ENCODE measurements at places on chromosomes 13 and 19.

- DNase-seq = peak; percentile 58
Observed at GRCh38 chr19:56076498-56076897, 44.6 kb downstream of the ZNF787 start.

- DNase-seq = no peak
Observed at GRCh38 chr13:19519049-19519448, 42.3 kb downstream of the TPTE2 start.

DNA sequence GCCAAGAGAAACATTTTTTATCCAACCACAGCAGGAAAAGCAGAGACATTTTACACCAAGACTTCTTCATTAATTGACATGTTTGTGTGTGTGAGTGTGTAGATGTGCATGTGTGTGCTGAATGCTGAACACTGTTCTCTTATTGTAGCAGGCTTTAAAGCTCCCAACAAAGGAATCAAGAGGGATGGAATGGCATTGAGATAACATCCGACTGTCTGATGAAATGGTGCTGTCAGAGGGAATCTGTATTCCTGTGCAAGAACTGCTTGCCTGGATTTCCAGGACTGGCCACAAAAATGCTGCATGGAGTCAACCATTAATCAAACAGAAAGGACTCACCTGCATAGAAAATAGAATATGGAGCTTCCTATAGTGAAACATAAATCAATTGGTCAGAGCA lies 354.0 kb downstream of the UQCRFS1 start:
- no peak for DNase-seq

GRCh38 chr13:96533408-96533807 lies 443.5 kb downstream of the HS6ST3 start:
- no peak for DNase-seq

DNA sequence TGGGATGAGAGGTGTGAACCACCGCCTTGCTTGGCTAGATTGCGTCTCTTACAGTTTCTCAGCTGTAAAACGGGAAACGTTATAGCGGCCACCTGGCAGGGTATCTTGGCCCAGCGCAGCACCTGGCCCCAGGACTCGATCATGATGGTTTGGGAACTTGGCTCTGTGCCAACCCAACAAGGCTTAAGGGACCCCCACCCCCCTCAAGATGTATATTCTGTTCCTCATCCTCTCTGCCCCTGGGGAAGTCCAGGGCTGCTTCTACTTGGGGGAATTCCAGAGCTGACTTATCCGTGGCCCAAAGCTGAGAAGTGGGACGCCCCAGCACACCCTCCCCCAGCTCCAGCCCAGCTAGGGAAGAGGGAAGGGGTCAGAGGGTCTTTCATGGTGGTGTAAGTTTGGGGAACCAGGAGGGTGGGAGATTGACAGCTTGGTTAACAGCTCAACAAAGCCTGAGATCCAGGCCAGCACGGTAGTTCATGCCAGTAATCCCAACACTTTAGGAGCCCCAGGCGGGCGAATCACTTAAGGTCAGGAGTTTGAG lies 695 bp downstream of the ICAM1 start:
- DNase-seq = peak; percentile 49

DNA sequence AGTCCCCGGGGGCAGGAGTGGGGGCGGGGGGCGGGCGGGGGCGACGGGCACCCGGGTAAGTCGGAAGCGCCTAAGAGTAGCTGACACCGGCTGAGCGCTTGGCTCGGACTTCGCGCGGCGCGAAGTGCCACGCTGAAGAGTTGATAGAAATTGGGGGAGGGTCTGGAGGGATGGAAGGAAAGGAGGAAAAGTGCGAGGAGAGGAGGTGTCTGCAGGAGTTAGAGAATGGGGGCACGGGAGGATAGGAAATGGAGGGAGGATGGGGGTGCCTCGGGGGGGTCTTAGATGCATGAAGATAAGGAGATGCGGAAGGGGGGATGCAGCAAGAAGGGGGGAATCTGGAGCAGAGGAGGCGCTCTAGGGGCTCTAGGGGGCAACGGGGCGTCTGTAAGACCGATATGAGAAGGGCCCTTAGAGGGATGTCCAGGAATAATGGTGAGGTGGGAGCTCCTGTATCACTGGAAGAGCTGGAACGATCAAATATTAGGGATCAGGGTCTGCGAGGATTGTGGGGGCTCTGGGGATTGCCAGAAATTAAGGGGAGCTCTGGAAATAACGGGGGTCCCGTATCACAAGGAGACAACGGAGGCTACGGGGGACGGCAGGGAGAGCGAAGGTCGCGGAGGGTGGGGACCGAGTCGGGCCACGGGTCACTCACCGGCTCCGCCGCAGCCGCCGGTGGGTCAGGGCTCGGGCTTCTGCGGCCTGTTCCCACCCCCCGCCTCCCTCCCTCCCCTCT lies at the start of gene MYPOP:
Gene MYPOP, minus strand, starts transcription at position 702 of the 739 bp plus-strand sequence. CDS start 840 bp downstream, outside the sequence.
- peak; percentile 21 for DNase-seq

DNA sequence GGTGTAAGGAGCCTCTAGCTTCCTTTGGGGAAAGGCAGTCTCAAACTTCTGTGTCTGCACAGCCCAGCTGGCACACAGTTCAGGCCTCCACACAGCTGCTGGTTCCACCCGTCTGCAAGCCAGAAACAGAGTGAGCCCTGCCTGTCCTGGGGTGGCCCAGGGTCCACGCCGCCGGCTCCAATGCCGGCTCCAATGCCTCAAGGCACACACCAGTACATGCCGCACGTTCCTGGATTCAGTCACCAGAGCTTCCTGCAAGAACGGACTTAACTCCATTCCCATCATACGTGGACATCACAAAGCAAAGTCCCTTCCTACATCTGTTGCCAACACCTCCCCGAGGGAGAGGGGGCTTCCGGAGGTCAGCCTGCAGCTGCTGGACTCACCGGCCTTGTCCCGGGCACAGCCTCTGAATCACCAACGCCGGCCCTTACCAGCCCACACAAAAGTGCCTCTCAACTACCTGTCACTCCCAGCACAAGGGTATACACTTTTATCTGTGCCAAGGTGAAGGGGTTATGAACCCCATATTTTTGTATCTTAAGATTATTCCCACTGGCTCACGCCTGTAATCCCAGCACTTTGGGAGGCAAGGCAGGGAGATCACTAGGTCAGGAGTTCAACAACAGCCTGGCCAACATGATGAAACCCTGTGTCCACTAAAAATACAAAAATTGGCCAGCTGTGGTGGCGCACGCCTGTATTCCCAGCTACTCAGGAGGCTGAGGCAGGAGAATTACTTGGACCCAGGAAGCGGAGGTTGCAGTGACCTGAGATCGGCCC lies 8.5 kb downstream of the SH3GL1 start:
- DNase-seq = peak; percentile 99

DNA sequence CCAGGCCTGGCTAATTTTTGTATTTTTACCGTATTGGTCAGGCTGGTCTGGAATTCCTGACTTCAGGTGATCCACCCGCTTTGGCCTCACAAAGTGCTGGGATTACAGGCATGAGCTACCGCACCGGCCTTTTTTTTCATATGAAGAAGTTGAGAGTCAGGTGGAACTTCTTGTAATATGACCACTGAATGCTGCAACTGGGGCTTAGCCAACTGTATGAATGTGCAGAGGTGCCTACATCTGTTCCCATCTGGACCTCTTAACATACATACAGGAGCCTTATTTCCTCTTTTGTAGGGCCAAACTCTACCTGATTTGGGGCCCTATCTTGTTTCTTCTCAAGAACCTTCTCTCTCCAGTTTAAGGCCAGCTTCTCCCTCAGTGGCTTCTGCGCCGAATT lies 11.9 kb upstream of the GGACT start:
- DNase-seq = no peak

- no peak for DNase-seq
Observed at GRCh38 chr13:67408798-67409197, 178.7 kb upstream of the PCDH9 start.

- no peak for DNase-seq
Observed at GRCh38 chr13:46951516-46951915, 54.7 kb upstream of the HTR2A start.

DNA sequence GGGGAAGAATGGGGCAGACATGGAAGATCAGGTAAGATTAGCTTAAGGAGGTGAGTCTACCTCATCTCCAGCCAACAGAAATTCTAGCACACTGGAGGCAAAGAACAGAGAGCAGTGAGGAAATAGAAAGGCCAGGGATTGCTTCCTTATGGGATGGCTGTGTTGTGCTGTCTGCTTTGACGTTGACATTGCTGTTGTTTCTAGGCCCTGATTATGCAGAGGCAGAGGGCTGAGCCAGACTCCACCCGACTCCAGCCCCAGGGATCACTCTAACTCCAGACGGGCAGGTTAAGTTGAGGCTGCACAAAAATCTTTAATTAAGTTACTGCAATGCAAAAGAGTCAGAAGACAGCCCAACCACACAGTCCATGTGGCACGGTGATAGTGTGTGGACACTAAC lies 24.1 kb downstream of the CRYL1 start:
- no peak for DNase-seq

GRCh38 chr19:4061683-4062418 lies 4.8 kb downstream of the ZBTB7A start:
- no peak for DNase-seq

- no peak for DNase-seq
Observed at GRCh38 chr19:29928831-29929230, 13.2 kb upstream of the URI1 start.

GRCh38 chr19:19445911-19446361 lies 40.5 kb downstream of the GATAD2A start:
- DNase-seq = no peak

- DNase-seq = no peak
Observed at GRCh38 chr13:111228262-111229144, 91.9 kb upstream of the TEX29 start.

GRCh38 chr19:17775991-17776803 lies 18.7 kb upstream of the B3GNT3 start:
- DNase-seq = no peak

DNA sequence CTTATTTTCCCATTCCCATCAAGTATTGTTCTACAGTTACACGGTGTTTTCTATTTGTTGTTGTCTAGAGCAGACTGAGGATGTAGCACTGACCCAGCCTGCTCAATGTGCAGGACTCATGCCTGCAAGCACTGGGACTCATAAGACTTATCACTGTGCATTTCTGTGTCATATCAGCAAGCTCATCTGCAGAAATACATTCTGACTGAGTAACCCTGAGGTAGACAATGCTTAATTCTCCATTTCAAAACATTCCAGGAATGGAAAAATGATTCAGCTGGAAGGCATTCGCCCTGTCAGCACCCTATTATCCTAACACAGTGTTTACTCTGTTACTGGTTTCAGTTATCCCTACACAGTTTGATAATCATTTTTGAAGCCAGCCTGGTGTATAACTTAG lies 2506.4 kb downstream of the PCDH9 start:
- peak; percentile 98 for DNase-seq

DNA sequence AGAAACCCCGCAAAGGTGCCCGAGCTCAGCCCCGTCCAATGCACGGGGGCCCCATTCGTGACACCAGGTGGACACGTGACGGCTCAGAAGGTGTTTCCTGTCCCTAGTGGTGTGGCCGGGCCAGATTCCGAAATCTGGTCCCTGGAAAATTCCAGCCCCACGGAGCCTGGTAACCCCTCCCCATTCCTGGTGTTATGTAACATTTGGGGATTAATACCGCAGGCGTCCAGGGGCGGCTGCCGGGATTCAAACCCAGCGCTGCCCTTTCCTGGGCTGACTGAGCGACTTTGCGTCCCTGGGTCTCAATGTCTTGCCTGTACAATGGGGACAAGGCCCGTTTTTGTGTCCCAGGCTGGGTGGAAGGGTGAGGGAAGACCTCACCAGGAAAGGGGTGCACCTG lies 1.0 kb upstream of the PLK5 start:
- DNase-seq = no peak

- no peak for DNase-seq
Observed at GRCh38 chr19:46147791-46148288, at the start of gene IGFL2. Gene IGFL2 (plus strand): TSS chr19:46148238. CDS start chr19:46148279, 41 bp downstream.

GRCh38 chr19:45518469-45518826 lies 11.2 kb downstream of the VASP start:
- no peak for DNase-seq

- DNase-seq = no peak
Observed at GRCh38 chr13:42985312-42986175, 6.5 kb downstream of the EPSTI1 start.

DNA sequence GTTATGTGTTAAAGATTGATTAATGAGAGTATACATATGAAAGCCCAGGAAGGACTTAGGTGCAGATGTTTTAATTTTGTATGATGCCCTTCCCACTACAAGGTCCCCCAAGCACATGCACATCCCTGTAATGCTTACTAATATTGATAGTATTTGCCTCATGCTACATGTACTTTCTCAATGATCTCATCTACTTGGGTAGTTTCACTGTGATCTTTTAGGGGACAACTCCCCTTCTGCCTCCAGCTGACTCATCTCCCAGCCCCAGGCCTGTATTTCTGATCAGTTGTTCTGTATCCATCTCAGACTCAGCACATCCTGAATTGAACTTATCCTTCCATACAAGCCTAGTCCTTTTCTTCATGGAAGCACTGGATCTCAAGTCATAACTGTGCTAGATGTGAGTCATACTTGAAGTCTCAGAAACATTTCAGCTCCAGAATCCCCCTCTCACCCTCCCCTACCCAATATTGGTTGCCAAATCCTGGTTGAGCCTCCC lies 49.4 kb upstream of the INTS6 start:
- DNase-seq = no peak

DNA sequence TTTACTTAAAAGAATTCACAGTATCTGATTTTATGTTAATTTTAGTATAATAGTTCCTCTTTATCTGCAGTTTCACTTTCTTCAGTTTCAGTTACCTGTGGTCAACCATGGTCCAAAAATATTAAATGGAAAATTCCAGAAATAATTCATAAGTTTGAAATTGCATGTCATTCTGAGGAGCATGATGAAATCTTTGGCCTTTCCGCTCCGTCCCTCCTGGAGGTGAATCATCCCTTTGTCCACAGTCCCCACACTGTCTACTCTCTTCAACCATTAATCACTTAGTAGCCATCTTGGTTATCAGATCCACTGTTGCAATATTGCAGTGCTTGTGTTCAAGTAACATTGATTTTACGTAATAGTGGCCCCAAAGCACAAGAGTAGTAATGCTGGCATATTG lies 26.9 kb downstream of the SLITRK6 start:
- DNase-seq = no peak

DNA sequence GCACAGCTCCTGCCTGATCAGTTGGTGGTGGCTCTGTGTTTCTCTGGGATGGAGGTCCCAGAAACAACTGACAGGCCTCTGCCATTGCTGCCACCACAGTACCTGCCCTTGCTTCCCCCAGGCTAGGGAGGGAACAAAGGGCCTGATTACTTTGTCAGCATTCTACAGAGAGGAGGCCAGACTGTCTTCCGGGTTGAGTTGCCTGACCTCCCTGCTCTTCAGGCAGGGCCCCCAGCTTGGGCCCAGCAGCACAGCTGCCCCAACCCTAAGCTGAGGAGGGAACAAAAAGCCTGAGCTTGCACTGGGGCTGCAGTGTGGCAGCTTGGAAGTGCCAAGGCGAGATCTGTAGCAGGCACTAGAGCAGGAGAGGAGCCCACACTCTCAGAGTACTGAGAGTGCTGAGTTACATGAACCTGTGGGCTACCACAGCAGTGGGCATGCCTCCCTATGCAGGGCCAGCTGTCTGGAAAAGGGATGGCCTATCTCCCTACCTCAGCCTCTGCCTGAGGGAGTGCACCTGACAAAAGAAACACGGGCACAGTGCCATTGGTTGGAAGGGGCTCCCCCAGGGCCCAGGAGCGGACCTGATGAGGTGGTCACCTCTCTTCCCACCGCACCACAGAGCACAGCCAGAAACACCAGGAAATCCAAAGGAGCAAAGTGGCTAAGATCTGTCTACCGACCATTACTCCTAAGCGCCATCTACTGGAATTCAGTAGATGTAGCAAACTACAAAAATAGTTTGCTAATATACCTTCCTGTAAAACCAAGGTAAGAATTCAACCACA lies 24.4 kb downstream of the SLC25A15 start:
- DNase-seq = peak; percentile 42

Measured in dermis microvascular lymphatic vessel endothelial cell (primary cell).